Fibroblast of villous mesenchyme (primary cell): ENCODE measurements at places on chromosomes 11 and 22. TPM values are rescaled to one million over a fixed set of nuclear protein-coding genes. Genes with fewer than 3 reads are reported as not detected.

The DSCAML1 gene
- not detected in 2 replicates for total RNA-seq

The NPTXR gene
- 0.64 and 0.86 TPM in 2 replicates for total RNA-seq

The P2RY6 gene
- total RNA-seq: 0.32 TPM in 1 of 2 replicates, not detected in the other

The ACTN3 gene
- total RNA-seq: under 0.01 TPM in 1 of 2 replicates, not detected in the other

The ABTB2 gene
- total RNA-seq: 3.9 and 4.8 TPM in 2 replicates

The SMIM38 gene
- total RNA-seq: under 0.01 TPM in 2 replicates

The PNPLA5 gene
- total RNA-seq: not detected in 2 replicates

The HTR3A gene
- total RNA-seq: not detected in 2 replicates

The TMEM86A gene
- total RNA-seq: 0.32 and 0.43 TPM in 2 replicates

The HEPN1 gene
- not detected in 2 replicates for total RNA-seq

The CLMP gene
- 115 and 147 TPM in 2 replicates for total RNA-seq

The SYT12 gene
- 0.43 and 0.64 TPM in 2 replicates for total RNA-seq

The TEX12 gene
- total RNA-seq: 0.32 TPM in 1 of 2 replicates, not detected in the other

The NLRP6 gene
- total RNA-seq: not detected in 2 replicates

The OR52H1 gene
- total RNA-seq: 0.32 and 0.86 TPM in 2 replicates

The ISX gene
- total RNA-seq: not detected in 2 replicates

The NXPE2 gene
- not detected in 2 replicates for total RNA-seq

The MUC2 gene
- total RNA-seq: not detected in 2 replicates

The C11orf86 gene
- total RNA-seq: not detected in 2 replicates

The DEPDC7 gene
- total RNA-seq: 7.7 and 11.7 TPM in 2 replicates

The CDC45 gene
- total RNA-seq: 8.1 and 10.4 TPM in 2 replicates

The SCT gene
- not detected in 2 replicates for total RNA-seq

The UPK3A gene
- total RNA-seq: not detected in 2 replicates

The PICK1 gene
- total RNA-seq: 14.2 TPM in 2 replicates

The PIK3C2A gene
- 63.1 and 73.4 TPM in 2 replicates for total RNA-seq

The KRTAP5-1 gene
- total RNA-seq: not detected in 2 replicates

The OR8A1 gene
- total RNA-seq: under 0.01 TPM in 1 of 2 replicates, not detected in the other

The RIMBP3B gene
- total RNA-seq: under 0.01 and 0.32 TPM in 2 replicates

The EHF gene
- under 0.01 TPM in 1 of 2 replicates, not detected in the other for total RNA-seq

The LMO2 gene
- total RNA-seq: under 0.01 TPM in 2 replicates

The TTC9C gene
- 28.0 and 36.7 TPM in 2 replicates for total RNA-seq

The ANO1 gene
- not detected in 2 replicates for total RNA-seq

The THRSP gene
- not detected in 2 replicates for total RNA-seq

The DMC1 gene
- 2.3 and 6.5 TPM in 2 replicates for total RNA-seq

The OR52A1 gene
- total RNA-seq: not detected in 2 replicates

The FAM111B gene
- 12.1 and 12.2 TPM in 2 replicates for total RNA-seq

The HEPHL1 gene
- total RNA-seq: 1.3 and 4.3 TPM in 2 replicates

The PTPN5 gene
- not detected in 2 replicates for total RNA-seq

The HPX gene
- total RNA-seq: under 0.01 TPM in 1 of 2 replicates, not detected in the other

The TMEM121B gene
- total RNA-seq: under 0.01 TPM in 2 replicates

The OR8D4 gene
- not detected in 2 replicates for total RNA-seq

The TXNRD2 gene
- total RNA-seq: 34.8 and 39.3 TPM in 2 replicates
